ENCODE measurements at places on chromosomes 13 and 19. TPM values are rescaled to one million over a fixed set of nuclear protein-coding genes. Genes with fewer than 3 reads are reported as not detected.
A peak's percentile ranks its signal among the peaks of the same experiment; 100 is the strongest.

The CYP4F12 gene
- 10.2 TPM for polyA plus RNA-seq

The RELB gene
- polyA plus RNA-seq, result 10.3 TPM

DNA sequence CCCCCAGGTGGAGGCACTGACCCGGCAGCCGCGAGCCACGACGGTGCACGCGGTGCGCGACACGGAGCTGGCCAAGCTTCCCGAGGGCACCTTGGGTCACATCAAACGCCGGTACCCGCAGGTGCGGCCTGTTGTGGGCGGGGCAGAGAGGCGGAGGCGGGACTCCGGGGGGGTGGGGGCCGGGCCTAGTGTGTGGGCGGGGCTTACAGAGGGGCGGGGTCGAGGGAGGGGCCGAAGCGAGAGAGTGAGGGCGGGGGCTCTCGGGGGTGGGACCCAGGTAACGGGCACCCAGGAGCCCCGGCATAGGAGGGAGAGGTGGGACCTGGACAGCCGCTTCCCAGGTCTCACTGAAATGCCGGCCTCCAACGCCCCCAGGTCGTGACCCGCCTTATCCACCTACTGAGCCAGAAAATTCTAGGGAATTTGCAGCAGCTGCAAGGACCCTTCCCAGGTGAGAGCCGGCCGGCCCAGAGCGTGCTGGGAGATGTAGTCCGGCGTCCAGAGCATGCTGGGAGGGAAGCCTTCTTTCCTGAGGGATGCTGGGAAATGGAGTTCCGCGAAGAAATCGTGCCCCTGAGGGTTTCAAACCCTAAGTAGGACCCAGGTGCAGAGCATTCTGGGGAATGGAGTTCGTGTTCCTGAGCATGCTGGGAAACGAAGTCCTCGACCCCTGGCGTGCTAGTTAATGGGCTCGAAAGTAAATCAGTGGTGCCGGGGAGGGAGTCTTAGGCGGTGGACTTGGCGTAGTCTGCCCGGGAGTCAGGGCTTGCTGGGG lies 15.7 kb downstream of the PNPLA6 start:
- no peaks in the 10 kb centered on the region for H3K4me1 ChIP-seq
- peak; percentile 92 for DNase-seq
- H3K27ac ChIP-seq, result no peak overlapping the region
- no peaks in the 10 kb centered on the region for H3K36me3 ChIP-seq
- H3K4me3 ChIP-seq, result peak overlapping the region; percentile 42

The TTC9B gene
- not detected for polyA plus RNA-seq

DNA sequence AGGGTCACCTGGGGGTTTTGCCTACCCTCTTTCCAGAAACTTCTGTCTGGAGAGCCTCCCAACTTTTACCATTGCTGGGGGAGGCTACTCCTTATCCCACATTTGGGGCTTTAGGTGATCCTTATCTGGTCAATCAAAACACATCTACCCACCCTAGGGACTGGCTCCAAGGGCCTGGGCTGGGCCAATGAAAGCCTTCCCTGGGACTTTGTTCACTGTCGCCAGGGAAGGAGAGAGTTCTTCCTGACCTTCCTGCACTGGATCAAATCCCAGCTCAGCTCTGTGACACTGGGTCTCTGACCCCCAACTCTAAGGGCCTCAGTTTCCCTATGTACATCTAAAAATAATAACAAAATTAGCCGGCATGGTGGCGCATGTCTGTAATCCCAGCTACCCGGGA lies 11.1 kb downstream of the DOCK6 start:
- H3K36me3 ChIP-seq, result peaks cover 26% of the 10 kb centered on the region
- peak overlapping the region; percentile 37 for H3K27ac ChIP-seq
- no peak for DNase-seq
- H3K27me3 ChIP-seq, result no peaks in the 10 kb centered on the region
- H3K4me1 ChIP-seq, result peaks cover 10% of the 10 kb centered on the region
- H3K4me3 ChIP-seq, result no peak overlapping the region

The NCAN gene
- polyA plus RNA-seq, result not detected

DNA sequence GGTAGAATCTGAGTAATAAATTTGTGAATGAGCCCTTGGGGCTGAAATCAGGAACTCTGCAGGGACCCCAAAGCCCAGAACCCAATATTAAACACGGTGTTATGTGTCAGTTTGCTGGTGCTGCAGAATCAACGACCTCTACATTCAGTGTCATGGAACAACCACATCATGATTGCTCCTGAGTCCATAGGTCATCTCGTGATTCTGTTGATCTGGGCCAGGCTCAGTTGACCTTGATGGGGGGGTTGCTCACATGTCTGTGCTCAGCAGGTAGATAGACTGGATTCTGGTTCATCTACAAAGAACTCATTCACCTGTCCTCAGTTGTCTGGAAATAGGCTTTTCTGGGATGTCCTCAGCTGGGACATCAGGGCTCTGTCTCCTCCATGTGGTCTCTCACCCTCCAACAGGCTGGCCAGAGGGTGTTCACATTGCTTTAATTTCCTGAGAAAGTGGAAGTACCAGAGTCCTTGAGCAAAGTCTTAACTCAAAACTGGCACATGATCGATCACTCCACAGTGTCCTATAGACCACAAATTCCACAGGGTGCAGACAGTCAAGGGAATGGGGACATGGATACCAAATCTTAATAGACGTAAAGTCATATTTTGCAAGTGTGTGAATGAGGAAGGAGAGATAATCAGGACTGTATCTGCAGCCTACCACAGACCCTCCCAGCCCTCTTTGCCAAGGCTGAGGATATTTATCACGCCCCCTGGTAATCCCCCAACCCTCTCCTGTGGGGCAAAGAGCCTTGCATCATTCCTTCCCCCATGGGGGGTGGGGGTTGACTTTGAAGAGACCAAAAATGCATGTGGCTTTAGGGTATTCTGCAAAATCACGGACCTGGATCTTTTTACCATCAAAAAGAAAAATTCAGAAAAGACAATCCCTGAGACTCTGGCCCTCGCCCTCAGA lies 39.3 kb upstream of the IGFL1 start:
- H3K36me3 ChIP-seq, result no peaks in the 10 kb centered on the region
- no peak overlapping the region for H3K27ac ChIP-seq
- no peak for DNase-seq
- H3K4me1 ChIP-seq, result no peaks in the 10 kb centered on the region
- H3K27me3 ChIP-seq, result no peaks in the 10 kb centered on the region

- no peaks in the 10 kb centered on the region for H3K4me1 ChIP-seq
- H3K36me3 ChIP-seq, result peaks cover 29% of the 10 kb centered on the region
- H3K27me3 ChIP-seq, result no peaks in the 10 kb centered on the region
- DNase-seq, result peak; percentile 69
- H3K4me3 ChIP-seq, result no peak overlapping the region
- H3K27ac ChIP-seq, result no peak overlapping the region
These were observed 25.0 kb downstream of the ERCC5 start for GRCh38 chr13:102870677-102871415.

GRCh38 chr19:35142606-35143230 lies 337 bp upstream of the FXYD7 start:
- peak; percentile 84 for DNase-seq
- H3K4me3 ChIP-seq, result no peak overlapping the region
- H3K27me3 ChIP-seq, result peaks cover 4% of the 10 kb centered on the region
- H3K36me3 ChIP-seq, result no peaks in the 10 kb centered on the region
- no peak overlapping the region for H3K27ac ChIP-seq

GRCh38 chr19:35041548-35042055 lies at the start of gene HPN:
HPN (plus strand) TSS chr19:35041721; CDS start chr19:35042507, 786 bp downstream.
- H3K27me3 ChIP-seq, result no peaks in the 10 kb centered on the region
- DNase-seq, result peak; percentile 91
- H3K4me3 ChIP-seq, result peak within 1 kb of the TSS; percentile 82
- no peaks in the 10 kb centered on the region for H3K36me3 ChIP-seq
- no peaks in the 10 kb centered on the region for H3K4me1 ChIP-seq

GRCh38 chr13:112770504-112770903 lies 80.7 kb downstream of the ATP11A start:
- H3K4me1 ChIP-seq, result no peaks in the 10 kb centered on the region
- H3K27me3 ChIP-seq, result no peaks in the 10 kb centered on the region
- no peak overlapping the region for H3K4me3 ChIP-seq
- no peak overlapping the region for H3K27ac ChIP-seq

DNA sequence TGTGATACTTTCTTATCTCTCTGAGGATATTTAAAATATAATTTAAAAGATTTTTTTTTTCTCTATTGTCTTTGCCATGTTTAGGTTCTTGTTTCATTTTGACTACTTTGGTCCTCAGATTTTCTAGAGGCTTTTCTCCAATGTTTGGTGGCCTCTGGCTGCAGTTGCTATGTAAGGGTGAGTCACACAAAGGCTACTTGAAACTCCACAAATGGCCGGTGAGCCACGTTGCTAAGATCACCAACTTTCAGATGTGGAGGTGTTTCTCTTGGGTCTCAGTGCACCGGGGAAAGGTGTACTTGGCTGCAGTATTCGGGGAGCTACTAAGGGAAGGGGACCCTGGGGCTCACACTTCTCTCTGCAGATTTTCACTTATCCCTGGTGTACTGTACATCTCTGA lies 248.1 kb downstream of the HS6ST3 start:
- no peaks in the 10 kb centered on the region for H3K4me1 ChIP-seq
- H3K36me3 ChIP-seq, result no peaks in the 10 kb centered on the region
- no peaks in the 10 kb centered on the region for H3K27me3 ChIP-seq
- no peak overlapping the region for H3K4me3 ChIP-seq
- no peak for DNase-seq

DNA sequence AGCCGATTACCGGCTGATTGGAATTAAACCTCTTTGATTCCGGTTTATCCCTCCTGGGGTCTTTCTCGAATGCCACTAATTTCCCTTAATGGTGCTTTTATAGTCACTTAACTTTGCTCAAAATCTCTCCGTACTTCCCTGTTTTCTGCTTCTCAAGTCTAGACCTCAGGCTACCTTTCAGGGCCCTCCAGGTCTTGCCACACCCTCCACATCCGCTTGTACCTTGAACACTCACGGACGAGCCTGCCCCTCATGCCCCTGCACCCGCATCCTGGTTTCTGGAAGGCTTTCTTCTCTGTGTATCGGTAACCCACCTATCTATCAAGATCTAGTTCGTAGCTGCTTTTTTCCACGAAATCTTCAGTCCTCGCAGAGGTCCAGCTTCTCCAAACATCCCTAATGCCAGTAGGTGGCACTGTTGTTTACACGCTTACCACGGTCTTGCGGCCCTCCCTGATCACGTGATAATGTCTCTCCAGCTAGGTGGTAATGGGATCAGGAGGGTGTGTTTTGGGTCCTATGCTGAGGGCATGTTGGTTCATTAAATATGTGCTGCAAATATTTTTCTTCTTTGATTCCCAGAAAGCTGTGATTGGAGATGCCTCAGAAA lies 13.8 kb downstream of the ATP12A start:
- H3K36me3 ChIP-seq, result no peaks in the 10 kb centered on the region
- H3K4me3 ChIP-seq, result no peak overlapping the region
- H3K27me3 ChIP-seq, result no peaks in the 10 kb centered on the region
- H3K27ac ChIP-seq, result no peak overlapping the region
- no peaks in the 10 kb centered on the region for H3K4me1 ChIP-seq

The KLK1 gene
- 827 TPM for polyA plus RNA-seq

The FFAR2 gene
- not detected for polyA plus RNA-seq

DNA sequence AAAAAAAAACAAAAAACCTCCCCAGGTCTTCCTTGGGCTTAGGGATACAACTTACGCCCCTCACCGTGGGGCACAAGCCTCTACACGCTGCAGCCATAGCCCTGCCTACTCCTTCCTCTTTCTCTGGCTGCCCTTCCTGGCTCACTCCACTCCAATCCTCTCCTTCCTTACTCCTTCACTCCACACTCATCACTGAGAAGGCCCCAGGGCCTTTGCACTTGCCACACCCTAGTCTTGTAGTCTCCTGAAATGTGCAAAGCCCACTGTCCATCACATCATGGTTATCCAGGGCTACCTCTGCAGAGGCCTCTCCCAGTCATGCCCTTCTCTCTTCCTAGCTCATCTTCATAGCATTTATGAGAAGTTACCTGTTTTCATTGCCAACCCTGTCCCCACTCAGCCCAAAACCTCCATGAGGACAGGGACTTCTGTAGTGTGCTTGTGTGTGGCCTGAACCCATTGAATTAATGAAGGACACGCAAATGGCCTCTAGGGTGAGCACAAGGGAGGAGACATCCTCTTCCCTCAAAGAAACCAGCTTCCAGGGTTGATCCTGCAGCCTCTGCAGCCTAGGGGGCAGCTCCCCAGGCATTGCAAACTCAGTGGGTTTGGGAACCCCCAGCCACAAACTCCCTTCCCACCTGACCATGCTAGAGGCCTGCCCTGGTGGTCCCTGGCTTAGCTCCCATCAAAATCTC lies 7.9 kb upstream of the HSH2D start:
- no peaks in the 10 kb centered on the region for H3K4me1 ChIP-seq
- H3K27me3 ChIP-seq, result no peaks in the 10 kb centered on the region
- peaks cover 22% of the 10 kb centered on the region for H3K36me3 ChIP-seq
- H3K27ac ChIP-seq, result no peak overlapping the region

DNA sequence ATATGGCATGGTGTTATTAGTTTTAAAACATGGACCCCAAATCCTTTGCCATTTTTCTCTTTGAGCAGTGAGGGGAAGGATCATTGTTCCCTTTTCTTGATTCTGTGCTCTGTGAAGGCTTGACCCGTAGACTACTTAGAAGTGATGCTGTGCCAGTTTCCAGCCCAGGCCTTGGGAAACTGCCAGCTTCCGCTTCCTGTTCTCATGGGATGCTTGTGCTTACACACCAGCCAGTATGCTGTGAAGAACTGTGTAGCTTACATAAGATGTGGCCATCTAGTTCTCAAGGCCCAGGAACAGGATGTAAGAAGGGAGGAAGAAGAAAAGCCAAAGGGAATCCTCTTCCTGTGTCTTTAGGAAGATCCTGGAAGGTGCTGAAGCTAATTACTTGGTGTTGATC lies 180.9 kb downstream of the PCCA start:
- H3K4me3 ChIP-seq, result no peak overlapping the region
- H3K4me1 ChIP-seq, result no peaks in the 10 kb centered on the region
- no peaks in the 10 kb centered on the region for H3K27me3 ChIP-seq
- peaks cover 3% of the 10 kb centered on the region for H3K36me3 ChIP-seq
- H3K27ac ChIP-seq, result no peak overlapping the region

GRCh38 chr13:103140001-103140671 lies 73.9 kb upstream of the SLC10A2 start:
- no peaks in the 10 kb centered on the region for H3K4me1 ChIP-seq
- no peaks in the 10 kb centered on the region for H3K27me3 ChIP-seq
- DNase-seq, result peak; percentile 32
- no peak overlapping the region for H3K4me3 ChIP-seq
- no peaks in the 10 kb centered on the region for H3K36me3 ChIP-seq

- no peak overlapping the region for H3K4me3 ChIP-seq
- no peaks in the 10 kb centered on the region for H3K27me3 ChIP-seq
- no peaks in the 10 kb centered on the region for H3K36me3 ChIP-seq
- no peak overlapping the region for H3K27ac ChIP-seq
These were observed 416.5 kb downstream of the EFNB2 start for GRCh38 chr13:106118996-106119395.

The CKAP2 gene
- polyA plus RNA-seq, result 4.9 TPM

The GZMM gene
- polyA plus RNA-seq, result not detected

DNA sequence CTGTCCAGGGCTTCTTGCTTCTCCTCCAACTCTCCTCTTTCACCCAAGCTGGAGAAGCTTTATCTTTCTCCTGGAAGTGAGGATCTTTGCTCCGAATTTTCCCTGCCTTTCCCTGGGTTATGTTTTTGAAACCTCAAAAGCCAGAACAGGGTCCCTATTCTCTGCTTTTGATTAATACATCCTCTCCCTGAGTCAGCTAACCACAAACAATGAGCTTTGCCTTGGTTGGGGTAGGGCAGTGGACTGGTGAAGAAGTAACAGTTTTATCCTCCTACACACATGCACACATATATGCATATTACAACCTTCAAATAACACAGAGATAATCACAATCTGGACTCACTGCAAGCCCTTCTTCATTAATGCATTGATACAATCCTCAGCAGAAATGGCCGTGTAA lies 44.6 kb downstream of the DLEU7 start:
- no peaks in the 10 kb centered on the region for H3K27me3 ChIP-seq

GRCh38 chr19:27740396-27740795 lies 1472.6 kb downstream of the UQCRFS1 start:
- no peaks in the 10 kb centered on the region for H3K4me1 ChIP-seq
- no peak overlapping the region for H3K4me3 ChIP-seq
- H3K27me3 ChIP-seq, result no peaks in the 10 kb centered on the region
- H3K36me3 ChIP-seq, result peaks cover 4% of the 10 kb centered on the region

Measured in kidney (tissue), 22 donors.